Nephron progenitor cell (in vitro differentiated cells): ENCODE measurements at places on chromosomes 5 and 9.

DNA sequence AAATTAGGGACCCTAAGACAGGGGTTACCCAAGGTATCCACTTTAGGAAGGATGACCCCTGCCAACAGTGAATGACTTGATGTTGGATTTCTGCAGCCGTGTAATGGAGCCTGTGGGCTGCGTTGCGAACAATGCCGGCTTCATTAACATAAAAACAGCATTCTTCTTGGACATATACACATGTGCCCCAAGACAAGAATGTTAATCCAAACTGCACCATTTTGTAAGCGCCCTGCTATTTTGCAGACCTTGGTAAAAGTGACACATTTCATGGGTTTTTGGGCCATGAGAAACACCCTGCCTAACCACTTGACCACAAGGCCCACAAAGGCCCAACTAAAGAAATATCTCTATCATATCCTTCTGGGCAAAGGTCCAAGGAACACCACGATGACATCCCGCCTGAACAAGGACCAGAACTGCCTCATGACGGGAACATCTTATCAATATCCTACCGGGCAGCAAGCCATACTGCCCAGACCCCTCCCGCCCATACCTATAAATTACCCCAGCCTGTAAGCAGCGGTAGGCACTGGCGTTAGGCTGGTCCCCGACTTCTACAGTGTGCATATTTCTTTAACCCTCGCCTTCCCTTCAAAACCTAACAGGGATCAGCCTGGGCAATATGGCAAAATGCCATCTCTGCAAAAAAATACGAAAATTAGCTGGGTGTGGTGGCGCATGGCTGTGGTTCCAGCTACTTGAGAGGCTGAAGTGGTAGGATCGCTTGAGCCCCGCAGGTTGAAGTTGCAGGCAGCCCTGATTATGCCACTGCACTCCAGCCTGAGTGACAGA lies 9.7 kb upstream of the PDCD1LG2 start:
- no peak for DNase-seq

GRCh38 chr5:181246276-181247049 lies 2.8 kb upstream of the RACK1 start:
- peak; percentile 86 for DNase-seq

- no peak for DNase-seq
Observed at GRCh38 chr5:133468596-133468995, 143.7 kb downstream of the FSTL4 start.

DNA sequence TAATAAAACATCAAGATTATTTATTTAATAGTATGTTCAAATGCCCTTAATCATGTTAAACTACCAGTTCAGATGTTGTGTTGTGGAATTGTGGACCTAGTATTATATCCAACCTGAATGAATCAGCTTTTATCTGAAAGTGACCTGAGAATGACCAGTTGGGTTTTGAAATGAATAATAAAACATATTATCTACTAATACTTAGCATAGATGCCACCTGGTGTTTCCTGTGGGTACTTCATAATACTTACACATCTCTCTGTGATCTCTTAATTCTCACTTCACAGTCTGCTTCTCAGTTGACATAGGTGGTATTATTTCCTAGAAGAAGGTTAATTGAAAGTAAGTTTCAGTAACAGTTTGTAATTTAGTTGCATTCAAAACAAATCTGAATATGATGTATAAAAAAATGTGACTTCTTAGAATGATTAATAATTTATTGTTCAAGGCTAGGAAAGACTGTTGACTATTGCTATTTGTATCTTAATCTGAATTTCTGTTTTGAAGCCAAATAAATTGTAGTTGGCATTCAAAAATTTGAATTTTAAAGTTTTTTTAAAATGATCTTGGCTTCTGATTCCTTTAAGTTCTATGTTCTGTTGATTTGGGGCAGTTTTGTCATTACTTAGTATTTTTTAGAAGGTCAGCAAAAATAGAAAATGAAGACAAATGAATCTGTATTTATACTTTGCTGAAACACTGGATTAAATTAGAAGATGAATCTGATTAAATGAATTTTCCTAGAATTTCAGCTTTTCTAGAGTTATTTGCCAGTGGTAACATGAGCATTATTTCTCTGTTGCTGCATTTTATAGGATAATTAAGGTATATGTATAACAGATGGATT lies 48.2 kb downstream of the KIF2A start:
- no peak for DNase-seq

GRCh38 chr9:37984278-37984671 lies 80.3 kb upstream of the SLC25A51 start:
- no peak for DNase-seq

- DNase-seq: no peak
Observed at GRCh38 chr9:33260372-33260771, 4.1 kb downstream of the BAG1 start.
